ENCODE measurements at places on chromosomes 12 and 14.

DNA sequence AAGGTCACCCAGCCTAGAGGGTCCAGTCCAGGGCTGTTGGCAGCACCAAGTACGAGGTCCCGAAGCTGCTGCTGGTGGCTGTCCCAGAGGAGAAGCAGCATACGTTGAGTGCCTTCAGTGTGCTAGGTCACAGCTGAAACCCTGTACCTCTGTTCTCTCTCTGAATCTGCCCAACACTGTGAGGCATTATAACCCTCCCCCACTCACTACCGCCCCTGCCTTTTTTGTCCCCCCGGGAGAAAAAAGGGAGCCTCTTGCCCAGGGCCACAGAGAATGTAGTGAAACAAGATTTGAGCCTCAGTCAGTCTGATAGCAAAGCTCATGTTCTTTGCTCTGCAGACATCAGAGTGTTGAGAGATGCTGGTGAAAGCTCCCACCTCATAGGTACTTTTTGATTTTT is 53.4 kb downstream of the PPP2R5C start:
- DNase-seq, result no peak

- no peak for DNase-seq
These were observed 5.2 kb upstream of the ITGA5 start for GRCh38 chr12:54424224-54424623.

GRCh38 chr14:50937325-50937724 is 7.0 kb downstream of the PYGL start:
- peak; percentile 64 for DNase-seq

DNA sequence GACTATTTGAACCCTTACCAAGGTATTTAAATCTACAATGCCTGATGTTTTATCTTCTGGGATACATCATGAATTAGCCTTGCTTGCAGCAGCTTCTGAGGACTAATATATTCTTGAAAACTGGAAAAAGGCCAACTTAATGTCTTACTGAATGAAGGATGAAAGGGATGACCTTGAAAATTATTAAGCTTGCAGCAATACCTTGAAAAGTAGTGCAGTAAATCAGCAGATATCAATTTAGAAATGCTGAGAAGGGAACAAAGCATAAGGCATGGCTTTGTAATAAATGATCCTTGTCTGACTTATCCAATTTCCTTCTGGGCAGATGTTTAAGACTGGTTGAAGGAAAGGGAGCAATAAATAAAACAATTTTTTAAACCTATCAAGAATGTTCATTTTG is 37.3 kb upstream of the FERMT2 start:
- DNase-seq, result no peak

GRCh38 chr12:105993766-105994555 is 144.8 kb downstream of the NUAK1 start:
- DNase-seq, result peak; percentile 32

GRCh38 chr12:25524366-25524765 is 28.7 kb downstream of the LMNTD1 start:
- no peak for DNase-seq

DNA sequence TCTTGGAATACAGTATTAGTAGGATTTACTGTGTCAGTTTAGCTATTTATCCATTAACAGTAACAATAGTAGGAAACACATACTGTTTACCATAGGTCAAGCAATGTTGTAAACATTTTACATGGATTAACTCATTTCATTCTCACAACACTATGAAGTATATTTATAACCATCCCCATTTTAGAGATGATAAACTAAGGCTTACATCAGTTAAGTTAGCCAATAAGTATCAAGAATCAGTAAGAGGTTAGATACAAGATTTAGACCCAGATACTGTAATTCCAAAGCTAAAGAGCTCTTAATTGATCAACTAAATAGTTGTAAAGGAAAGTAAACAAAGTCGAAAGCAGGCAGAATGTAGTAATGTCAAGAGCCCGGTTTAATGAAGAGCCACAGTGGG is 1.1 kb downstream of the SYNJ2BP start:
- no peak for DNase-seq

DNA sequence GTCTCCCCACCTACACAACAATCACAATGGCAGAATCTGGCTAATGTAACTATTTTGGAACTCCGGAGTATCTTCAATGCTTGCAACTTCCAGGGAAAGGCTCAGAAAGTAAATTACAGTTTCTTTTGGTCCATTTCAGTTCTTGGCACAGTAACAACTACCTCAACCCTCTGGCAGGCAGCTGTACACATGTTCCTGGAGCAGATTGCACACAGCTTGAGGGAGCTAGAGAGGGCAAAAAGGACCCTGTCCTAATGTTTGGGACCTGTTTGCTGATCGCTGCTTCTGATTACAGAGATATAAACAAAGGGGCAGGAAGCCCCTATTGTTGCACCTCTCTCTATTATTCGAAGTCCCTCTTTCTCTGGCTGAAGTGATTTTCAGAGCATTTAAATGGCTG is 35.2 kb upstream of the SLC38A1 start:
- no peak for DNase-seq

DNA sequence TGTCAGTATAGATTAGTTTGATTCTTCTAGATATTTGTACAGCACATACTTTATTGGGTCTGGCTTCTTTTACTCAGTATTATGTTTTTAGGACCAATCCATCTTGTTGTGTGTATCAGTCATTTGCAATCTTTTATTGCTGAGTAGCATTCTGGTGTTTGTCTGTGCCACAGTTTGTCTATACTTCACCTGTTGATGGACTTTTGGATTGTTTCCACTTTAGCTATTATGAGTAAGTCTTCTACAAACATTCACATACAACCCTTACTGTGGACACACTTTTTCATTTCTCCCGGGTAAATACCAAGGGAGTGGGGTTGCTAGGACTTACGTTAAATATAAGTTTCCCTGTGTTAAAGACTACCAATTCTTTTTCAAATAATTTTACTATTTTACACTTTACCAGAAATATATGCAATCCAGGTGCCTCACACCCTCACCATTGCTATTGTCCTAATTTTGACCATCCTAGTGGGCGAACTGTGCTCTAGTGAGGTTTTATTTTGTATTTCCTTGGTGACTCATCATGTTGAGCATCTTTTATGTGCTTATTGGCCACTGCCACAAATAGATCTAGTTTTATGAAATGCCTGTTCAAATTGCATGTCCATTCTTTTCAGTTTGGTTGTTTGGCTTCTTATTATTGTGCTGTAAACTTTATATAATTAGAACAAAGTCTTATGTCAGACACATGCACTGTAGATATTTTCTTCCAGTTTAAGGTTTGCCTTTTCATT is 304.7 kb upstream of the TMTC1 start:
- DNase-seq, result no peak

DNA sequence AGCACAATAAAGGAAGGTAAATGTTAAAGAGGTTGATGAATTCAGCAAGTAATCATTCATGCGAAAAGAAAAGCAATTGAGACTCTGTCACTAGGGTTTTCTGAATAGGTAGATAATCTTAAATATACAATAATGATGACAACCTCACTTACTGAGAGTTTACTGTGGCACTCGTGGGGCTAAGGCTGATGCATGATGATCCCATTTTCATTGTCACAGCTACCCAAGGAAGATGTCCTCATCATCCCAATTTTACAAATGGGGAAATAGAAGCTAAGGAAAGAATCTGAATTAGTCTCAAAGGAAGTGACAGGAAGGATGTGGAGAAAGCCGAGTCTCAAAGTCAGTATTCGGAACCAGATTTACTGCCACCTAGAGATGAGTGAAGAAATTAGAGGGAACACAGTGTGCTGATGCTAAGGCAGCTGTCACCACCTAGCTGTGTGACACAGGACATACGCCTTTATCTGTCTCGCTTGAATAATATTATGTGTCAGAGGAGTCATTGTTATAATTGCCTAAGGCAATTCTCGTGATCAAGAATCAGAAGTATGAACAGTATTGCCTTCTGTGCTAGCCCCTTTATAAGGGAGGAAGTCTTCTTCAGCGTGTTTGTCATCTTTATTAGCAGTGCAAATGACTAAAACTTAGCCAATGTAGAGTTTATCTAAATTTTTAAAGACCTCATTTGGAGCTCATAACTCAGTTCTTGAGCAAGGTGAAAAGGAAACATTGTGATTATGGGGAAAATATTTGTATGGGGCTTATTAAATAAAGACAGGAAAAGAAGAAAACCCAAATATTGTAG is 63.2 kb downstream of the ERGIC2 start:
- peak; percentile 60 for DNase-seq
